ENCODE measurements at places on chromosomes 4 and X.

GRCh38 chrX:79270401-79270800 is 96.7 kb downstream of the ITM2A start:
- no peak for DNase-seq

GRCh38 chr4:81452452-81453006 is 19.2 kb downstream of the RASGEF1B start:
- no peak for DNase-seq

DNA sequence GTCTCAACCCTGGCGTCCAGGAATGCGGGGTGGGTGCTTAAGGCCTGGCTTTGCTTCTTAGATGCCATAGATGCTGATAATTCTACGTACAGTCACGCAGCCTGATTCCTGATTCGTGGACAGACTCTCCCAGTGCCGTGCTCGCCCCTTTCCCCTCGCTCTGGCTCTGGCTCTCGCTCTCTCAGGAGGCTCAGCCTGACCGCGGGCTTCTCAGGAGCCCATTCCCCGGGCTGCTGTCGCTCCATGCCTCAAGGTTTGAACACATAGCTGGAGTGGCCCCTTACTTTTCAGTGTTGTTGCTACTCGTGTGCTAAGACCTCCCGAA is 59.2 kb upstream of the ZC4H2 start:
- no peak for DNase-seq

DNA sequence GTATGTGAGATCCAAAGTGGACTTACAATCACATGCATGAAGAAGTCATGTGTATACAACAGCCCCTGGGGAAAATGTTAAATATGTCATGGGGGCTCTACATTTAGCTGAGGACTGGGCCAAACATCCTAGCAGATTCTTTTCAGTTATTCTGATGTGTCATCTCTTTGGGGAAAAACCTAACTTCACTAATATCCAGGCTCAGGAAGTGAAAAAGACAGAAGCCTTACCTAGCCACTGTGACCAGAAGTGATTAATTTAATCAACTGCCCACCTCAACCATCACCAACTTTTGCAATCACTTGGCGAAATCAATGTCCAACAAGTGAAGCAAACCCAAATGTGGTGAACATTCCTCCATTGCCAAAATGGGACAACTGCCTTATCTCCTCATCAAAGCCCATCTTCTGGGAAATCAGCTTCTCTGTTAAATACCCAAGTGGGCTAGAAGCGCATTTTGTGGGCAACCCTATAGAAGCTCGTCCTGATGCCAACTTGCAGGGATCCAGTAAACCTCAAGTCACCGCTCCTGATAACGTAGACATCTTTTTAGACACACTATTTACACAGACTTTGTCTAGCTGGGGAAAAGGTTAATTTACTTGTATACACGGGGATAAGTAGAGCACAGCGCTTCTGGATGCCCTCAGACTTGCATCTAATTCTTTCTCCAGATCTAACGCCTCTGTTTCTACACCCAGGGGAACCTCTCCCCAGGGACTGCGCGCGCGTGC is 1.4 kb upstream of the HHIP start:
- DNase-seq = no peak

GRCh38 chr4:176309772-176310171 is 10.0 kb upstream of the SPCS3 start:
- no peak for DNase-seq

DNA sequence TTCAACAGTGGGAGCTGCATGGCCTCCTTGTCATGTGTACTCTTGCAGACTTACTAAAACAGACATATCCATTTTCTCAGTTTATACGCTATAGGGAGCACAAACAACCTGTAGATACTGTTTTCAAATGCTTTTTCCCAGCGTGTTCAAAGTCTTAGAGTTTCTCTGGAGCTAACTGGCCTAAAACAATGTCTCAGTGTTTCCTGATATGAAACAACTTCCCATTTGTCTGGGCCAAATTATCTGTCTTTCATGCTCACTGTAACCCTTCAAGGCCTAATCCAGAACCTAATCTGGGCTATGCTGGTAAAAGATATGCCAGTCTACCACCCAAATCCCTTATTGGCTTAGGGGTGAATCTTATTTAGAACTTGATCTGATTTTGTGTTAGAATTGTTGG is 38.8 kb downstream of the RAB40A start:
- no peak for DNase-seq

DNA sequence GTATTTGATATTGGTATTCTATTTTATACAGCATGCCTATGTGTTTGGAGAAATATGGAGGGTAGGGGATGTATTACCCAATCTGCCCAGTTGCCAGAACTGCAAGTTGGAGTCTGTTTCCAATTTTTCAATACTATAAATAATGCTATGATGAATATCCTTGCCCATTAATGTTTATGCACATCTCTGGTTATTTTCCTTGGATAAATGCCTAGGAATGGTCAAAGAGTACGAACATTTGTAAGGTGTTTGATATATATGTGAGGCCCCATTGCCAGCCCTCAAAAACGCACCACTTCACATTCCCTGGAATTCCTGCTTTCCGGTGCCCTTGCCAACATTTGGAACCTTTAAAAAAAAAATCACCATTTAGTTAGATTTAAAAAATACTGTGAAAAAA is 34.3 kb downstream of the CLDN34 start:
- DNase-seq = no peak

GRCh38 chrX:9646471-9647224 is 119.0 kb downstream of the GPR143 start:
- no peak for DNase-seq

- DNase-seq = no peak
Measured at GRCh38 chr4:89403826-89404225, 96.2 kb upstream of the GPRIN3 start.

DNA sequence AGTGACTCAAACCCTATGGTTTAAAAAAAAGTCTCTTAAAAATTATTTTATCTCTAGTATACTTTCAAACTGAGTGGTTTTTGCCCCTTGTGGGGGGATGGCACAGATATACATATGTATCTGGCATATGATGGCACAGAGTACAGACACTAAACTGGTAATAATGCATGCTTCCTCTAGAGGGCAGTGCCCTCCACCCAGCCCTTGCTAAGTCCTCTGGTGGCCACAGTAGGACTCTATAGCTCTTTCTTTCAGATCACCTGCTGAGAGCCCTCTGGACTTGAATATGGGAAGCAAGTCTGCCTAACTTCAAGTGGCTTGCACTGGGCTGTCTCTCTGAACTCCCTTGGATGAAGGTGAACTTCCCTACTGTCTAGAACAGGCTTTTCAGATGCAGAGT is 66.3 kb downstream of the TSPAN7 start:
- DNase-seq = no peak

DNA sequence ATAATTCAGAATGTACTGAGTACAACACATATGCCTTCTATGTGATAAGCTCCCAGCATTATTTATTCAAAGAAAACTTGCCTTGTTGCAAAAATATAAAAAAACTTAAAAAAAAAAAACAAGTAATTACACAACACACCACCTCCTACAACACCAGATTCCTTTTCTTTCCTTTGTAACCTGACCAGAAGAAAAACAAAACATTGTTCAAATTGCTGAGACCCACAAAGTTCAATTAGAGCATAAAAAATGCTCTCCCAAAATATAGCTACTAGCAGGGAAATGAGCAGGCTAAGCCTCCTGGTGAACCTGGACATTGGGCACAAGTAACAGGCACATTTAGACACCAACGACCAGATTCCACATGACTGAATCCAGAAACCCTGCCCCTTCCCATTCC is 38.3 kb downstream of the MECP2 start:
- no peak for DNase-seq

GRCh38 chr4:53644607-53645006 is 53.3 kb upstream of the LNX1 start:
- DNase-seq = peak; percentile 65

- no peak for DNase-seq
Measured at GRCh38 chrX:47500554-47500953, 17.5 kb upstream of the ZNF41 start.

DNA sequence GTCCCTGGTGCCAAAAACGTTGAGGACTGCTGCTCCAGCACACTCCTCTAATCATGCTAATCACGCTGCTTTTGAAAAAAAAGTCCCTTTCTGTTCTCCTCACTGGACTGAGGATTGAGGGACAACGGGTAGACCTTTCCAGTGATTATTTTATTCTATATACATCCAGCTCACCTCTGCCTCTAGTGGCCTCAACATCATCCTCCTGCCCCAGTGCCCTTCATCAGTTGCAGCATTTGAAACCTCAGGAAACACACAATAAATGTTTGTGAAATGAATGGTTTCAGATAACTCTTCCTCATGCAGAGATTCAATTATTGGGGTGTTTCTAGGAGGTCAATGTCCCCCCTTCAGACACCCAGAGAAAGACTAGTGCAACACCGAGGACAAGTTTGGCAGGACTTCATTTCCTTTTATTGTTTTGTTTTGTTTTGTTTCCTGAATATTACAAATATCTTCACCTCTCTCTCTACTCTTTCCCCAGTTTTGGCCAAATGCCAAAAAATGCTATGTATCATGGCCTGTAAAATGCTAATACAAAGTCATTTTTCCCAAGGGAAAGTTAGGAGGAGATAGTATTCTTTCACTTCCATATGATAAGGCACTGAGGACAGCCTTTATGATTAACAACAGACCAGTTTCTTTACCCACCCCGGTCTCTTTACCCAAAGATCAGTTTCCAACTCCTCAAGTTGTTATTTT is 460.1 kb upstream of the SLIT2 start:
- no peak for DNase-seq

GRCh38 chr4:173411106-173411693 is 12.3 kb upstream of the SCRG1 start:
- no peak for DNase-seq

Data from NCI-H2171 (cell line).